ENCODE measurements at places on chromosomes 1 and 21.

DNA sequence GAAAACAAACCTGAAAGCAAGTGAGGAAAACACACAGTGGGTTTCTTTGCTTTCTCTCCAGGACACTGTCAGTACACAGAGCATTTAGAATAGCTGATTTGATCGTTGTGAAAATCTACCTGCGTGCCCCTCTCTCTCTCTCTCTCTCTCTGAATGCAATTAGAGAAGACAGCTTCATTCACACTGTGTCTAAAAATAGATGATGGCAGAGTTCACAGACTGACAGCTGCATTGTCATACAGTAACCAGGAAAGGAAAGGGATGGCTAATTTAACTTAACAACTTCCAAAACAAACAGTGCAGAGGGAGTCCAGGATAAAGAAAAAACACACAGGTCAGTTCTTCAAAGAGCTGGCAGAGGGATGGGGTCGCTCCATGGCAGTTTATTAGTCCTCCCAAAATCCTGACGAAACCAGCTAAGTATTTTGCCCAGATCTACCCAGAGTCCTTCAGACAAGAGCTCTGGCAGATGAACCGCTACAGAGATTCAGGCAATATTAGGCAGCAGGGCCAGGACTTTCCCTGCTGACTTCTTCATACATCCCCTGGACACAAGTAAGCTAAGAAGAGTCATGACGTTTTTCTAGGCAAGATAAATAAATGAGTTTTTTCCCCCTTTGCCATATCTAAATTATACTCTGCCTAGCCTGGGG lies 58.9 kb downstream of the WLS start:
- H3K27ac ChIP-seq, result no peak overlapping the region
- H3K4me3 ChIP-seq, result no peak overlapping the region
- DNase-seq, result no peak

DNA sequence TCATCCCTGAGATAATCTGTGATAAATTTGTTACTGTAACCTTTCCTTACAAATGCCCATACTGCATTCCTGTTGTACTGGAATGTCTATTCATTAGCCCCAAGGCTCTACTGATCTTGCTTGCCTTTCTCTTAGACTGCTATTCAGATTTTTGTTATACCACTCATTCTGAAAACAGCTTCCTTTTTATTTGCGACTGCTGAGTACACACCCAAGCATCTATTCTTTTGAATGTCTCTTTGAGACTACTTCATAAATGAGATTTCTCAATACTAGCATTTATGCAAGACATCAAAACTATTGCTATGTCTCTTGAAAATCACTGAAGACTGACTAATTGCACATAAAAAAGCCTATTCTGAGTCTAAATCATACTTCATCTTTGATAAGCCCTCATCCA lies 38.6 kb downstream of the DENND1B start:
- DNase-seq, result no peak
- peaks cover 6% of the 10 kb centered on the region for H3K36me3 ChIP-seq
- peaks cover 4% of the 10 kb centered on the region for H3K4me1 ChIP-seq
- no peaks in the 10 kb centered on the region for H3K27me3 ChIP-seq
- H3K4me3 ChIP-seq, result no peak overlapping the region

GRCh38 chr1:41045740-41046139 lies 24.2 kb upstream of the SLFNL1 start:
- H3K4me3 ChIP-seq, result no peak overlapping the region
- peaks cover 49% of the 10 kb centered on the region for H3K36me3 ChIP-seq
- DNase-seq, result no peak
- no peaks in the 10 kb centered on the region for H3K4me1 ChIP-seq
- no peaks in the 10 kb centered on the region for H3K27me3 ChIP-seq

DNA sequence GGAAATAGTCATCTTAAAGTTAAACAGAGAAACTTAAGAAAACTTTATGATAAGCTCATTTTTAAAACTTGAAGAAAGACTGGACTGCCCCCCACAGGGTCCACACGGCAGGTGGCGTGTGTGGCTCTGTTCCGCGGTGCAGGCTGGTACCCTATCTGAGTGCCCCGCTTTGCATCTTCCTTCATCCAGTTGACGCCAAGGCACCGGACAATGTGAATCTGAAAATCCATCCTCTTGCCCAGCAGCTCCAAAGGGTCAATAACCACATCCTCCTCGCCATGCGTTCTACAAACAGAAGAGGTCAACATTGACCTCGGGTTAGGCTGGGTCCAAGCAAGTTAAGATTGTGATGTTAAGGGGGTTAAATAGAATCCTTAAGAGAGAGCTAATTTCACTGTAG lies 54.5 kb downstream of the SCCPDH start:
- H3K27ac ChIP-seq, result no peak overlapping the region
- no peak overlapping the region for H3K4me3 ChIP-seq
- peaks cover 6% of the 10 kb centered on the region for H3K4me1 ChIP-seq
- no peak for DNase-seq
- no peaks in the 10 kb centered on the region for H3K27me3 ChIP-seq

DNA sequence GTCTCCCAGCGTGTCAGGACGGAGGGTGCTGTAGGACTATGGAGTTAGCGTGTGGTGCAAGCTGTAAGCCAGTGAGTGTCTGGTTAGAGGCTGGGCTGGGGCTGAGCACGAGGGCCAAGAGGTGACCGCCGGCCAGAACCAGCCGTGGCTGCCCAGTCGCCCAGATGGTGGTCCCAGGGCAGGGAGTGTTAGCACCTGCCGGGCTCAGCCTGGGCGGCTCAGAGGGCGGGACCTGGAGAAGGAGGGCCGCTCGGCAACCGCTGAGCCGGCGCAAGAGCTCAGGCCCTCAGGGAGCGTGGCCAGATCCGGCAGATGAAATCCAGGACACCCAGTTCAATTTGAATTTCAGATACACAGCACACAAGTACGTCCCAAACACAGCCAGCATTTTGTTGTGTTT lies 87.9 kb downstream of the PRDM16 start:
- H3K36me3 ChIP-seq, result no peaks in the 10 kb centered on the region
- peaks cover 10% of the 10 kb centered on the region for H3K4me1 ChIP-seq
- no peak overlapping the region for H3K27ac ChIP-seq
- peaks cover 12% of the 10 kb centered on the region for H3K27me3 ChIP-seq
- H3K4me3 ChIP-seq, result no peak overlapping the region

GRCh38 chr21:40546647-40547046 lies 300.3 kb downstream of the DSCAM start:
- no peak overlapping the region for H3K4me3 ChIP-seq
- DNase-seq, result no peak
- H3K36me3 ChIP-seq, result no peaks in the 10 kb centered on the region
- no peaks in the 10 kb centered on the region for H3K4me1 ChIP-seq

DNA sequence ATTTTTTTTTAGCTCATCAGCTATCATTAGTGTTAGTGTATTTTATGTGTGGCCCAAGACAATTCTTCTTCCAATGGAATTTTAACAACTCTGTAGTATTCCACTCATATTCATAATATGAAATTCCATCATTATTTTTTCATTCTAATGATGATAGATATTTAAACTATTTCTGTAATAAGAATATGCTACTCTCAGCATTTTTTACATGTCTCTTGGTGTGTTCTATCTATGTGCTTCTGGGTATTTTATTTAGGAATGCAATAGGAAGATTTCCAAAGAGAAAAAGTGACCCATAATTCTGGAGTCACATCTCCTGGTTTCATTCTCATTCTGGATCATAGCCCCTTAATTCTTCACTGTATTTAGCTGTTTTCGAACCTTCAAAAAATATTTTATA lies 109.5 kb downstream of the LRRC53 start:
- no peak overlapping the region for H3K27ac ChIP-seq
- no peak for DNase-seq
- H3K4me3 ChIP-seq, result no peak overlapping the region
- H3K4me1 ChIP-seq, result no peaks in the 10 kb centered on the region
- H3K36me3 ChIP-seq, result no peaks in the 10 kb centered on the region

- no peak overlapping the region for H3K27ac ChIP-seq
- H3K27me3 ChIP-seq, result peaks cover 7% of the 10 kb centered on the region
Observed at GRCh38 chr1:47578026-47578720, 140.3 kb downstream of the FOXD2 start.

All from CD4-positive, alpha-beta T cell (primary cell).